ENCODE measurements at places on chromosomes 3 and 15. TPM values are rescaled to one million over a fixed set of nuclear protein-coding genes. Genes with fewer than 3 reads are reported as not detected.

The TMEM45A gene
- not detected for total RNA-seq

DNA sequence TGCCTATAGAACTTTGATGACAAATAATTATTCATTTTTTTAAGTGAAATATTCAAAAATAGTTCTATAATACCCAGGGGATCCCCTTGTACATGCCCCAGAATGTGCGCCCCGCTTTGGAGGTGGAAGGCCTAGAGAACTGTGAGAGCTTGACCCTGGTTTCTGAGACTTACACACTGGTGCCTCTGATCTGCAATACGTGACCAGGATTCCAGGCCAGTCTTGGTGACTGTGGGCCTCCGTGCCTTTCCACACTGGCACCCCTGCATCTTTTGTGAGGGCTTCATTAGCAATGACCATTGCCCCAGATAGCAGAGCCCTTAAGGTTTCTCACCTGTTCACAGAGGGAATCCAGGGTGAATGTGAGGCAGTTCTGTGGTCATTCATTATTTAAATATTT, 44.0 kb downstream of the CLSTN2 start:
- H3K36me3 ChIP-seq = no peaks in the 10 kb centered on the region
- H3K4me1 ChIP-seq = no peaks in the 10 kb centered on the region
- H3K4me3 ChIP-seq = no peak overlapping the region

- no peaks in the 10 kb centered on the region for H3K4me1 ChIP-seq
- DNase-seq = peak; percentile 96
- H3K4me3 ChIP-seq = peak within 1 kb of the TSS; percentile 75
These were observed at the start of gene JAGN1 for GRCh38 chr3:9890249-9891071. JAGN1 (plus strand) TSS chr3:9890610; CDS start chr3:9890723, 113 bp downstream.

- H3K4me3 ChIP-seq = no peak overlapping the region
- no peak overlapping the region for H3K27ac ChIP-seq
- DNase-seq = no peak
- H3K36me3 ChIP-seq = no peaks in the 10 kb centered on the region
- no peaks in the 10 kb centered on the region for H3K27me3 ChIP-seq
- no peaks in the 10 kb centered on the region for H3K4me1 ChIP-seq
These were observed 67.8 kb downstream of the ADAMTS9 start for GRCh38 chr3:64620020-64620419.

DNA sequence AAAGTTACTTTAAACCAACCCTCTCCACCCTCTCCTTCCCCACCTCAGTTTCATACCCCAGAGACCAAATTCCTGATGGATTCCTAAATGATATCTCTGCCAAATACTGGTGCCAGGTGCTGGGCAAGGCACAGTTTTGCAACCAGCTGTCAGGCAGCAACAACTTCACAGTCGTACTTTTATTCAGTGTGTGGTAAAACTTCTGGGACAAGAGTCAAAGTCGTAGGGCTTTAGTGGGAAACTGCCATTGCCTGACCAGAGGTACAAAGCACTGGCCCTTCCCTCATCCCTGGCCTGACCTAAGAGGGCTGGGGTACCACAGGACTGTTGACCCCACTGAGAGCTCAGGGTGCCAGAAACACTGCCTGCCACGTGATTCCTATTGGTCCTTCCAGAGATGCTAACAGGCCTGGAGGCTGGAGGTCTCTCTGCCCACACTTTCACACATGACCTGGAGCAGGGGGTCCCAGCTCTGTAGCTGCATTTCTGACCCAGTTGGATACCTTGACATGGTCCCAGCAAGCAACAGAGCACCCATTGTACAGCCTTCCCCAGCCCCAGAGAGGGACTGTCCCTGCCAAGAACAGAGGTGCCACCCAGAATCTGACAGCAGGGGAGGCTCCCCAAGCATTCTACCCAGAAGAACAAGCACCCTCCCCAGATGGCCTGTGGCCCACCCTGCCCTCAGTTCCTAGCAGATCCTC, 59.9 kb downstream of the LIPC start:
- peak; percentile 24 for DNase-seq
- H3K36me3 ChIP-seq = no peaks in the 10 kb centered on the region
- H3K27ac ChIP-seq = no peak overlapping the region
- H3K4me1 ChIP-seq = no peaks in the 10 kb centered on the region
- no peaks in the 10 kb centered on the region for H3K27me3 ChIP-seq
- no peak overlapping the region for H3K4me3 ChIP-seq

All from Peyer's patch (tissue), 4 donors.